ENCODE measurements at places on chromosomes 16 and 17. TPM values are rescaled to one million over a fixed set of nuclear protein-coding genes. Genes with fewer than 3 reads are reported as not detected.
A peak's percentile ranks its signal among the peaks of the same experiment; 100 is the strongest.

Gene CORO1A
- 0.92 TPM for total RNA-seq

Gene AOC2
- total RNA-seq = 5.6 TPM

Gene CCDC154
- 0.32 TPM for total RNA-seq

Gene OTOP3
- total RNA-seq = not detected

Gene STH
- not detected for total RNA-seq

Gene AATK
- 13.8 TPM for total RNA-seq

Gene NUBP2
- total RNA-seq = 166 TPM

Gene SMPD3
- 0.27 TPM for total RNA-seq

Gene SMIM36
- total RNA-seq = not detected

Gene RAMP2
- total RNA-seq = 16.2 TPM

Gene RCVRN
- total RNA-seq = not detected

Gene MILR1
- not detected for total RNA-seq

Gene NMT1
- 113 TPM for total RNA-seq

DNA sequence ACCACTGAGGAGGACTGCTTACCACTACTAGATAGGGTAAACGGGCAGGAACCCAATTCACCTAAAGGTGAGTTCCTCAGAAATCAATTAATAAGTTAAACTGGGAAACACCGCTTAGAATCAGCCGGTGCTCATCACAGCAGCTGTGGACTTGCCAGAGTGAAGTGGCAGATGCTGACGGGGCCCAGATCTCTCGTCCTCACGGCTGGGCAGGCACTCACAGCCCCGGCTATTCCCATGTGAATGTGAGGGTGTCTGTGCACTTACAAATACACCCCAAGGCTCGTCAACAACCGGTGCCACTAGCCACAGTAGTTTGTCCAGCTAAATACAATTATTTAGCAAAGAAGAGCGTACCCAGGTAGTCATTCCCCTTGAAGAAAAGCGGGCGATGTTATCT is 29.7 kb downstream of the MBTPS1 start:
- DNase-seq = no peak

- peak; percentile 54 for DNase-seq
Observed at GRCh38 chr17:1147664-1148063, 32.1 kb downstream of the ABR start.

- no peak for DNase-seq
Observed at GRCh38 chr16:85746460-85747215, 4.3 kb downstream of the C16orf74 start.

GRCh38 chr16:57092786-57093411 is 516 bp downstream of the CPNE2 start:
- DNase-seq = peak; percentile 35

- no peak for DNase-seq
Observed at GRCh38 chr17:69864462-69864861, 210.6 kb upstream of the KCNJ16 start.

DNA sequence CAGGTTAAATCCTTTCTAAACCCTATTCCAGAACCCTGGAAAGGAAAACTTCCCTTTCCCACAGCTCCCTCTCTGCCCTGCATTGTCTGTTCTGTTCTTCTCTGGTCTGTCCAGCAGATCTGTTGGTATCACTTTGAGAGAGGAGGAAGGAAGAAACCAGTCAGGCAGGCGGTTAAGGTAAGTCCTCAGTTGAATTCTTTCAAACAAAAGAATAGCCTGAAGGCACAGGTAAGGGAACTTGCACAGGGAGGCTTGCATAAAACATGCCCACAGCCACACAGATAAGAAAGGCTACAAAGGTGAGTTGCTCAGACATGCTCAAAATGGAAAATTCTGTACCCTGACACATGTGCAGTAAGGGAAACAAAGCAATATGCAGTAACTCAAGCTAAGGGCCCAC is 595.7 kb upstream of the CDH5 start:
- no peak for DNase-seq

- DNase-seq = no peak
Observed at GRCh38 chr17:10777890-10778289, 26.0 kb downstream of the TMEM238L start.

GRCh38 chr16:88818575-88818874 is 6.8 kb upstream of the APRT start:
- no peak for DNase-seq

GRCh38 chr16:50252082-50252611 is 14.2 kb upstream of the ADCY7 start:
- DNase-seq = no peak

- DNase-seq = no peak
Observed at GRCh38 chr17:44558334-44558709, 1.0 kb downstream of the FZD2 start.

DNA sequence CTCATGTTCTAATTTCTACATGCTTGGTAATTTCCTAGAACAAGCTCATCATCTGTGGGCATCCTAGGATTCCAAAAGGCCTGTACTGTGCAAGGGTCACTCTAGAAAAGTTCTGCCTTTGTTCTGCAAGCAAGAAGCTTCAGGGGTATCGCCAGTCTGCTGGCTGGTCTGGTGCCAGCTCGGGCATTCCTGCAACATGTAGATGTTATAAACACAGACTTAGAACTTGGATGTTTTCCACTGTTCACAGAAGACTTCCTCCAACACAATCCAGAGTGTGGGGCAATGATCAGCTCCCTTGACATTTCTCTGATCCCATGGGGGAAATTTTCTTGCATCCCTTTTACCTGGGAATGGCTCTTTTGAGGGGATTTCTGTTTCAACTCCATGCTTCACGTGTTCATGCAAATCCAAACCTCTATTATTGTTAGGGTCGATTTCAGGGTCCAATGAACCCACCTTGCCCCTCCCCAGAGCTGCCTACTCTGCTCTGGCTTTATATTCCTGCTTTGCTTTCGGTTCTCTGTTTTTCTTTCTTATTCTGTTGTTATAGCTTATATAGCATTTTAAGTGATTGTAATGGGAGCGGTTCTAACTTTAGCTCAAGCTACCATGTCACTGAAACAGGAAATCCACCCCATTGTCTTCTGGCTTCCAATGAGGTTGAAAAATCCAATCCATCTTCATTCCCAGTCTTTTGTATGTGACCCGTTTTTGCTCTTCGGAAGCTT is 25.3 kb downstream of the UBE2O start:
- DNase-seq = peak; percentile 62

DNA sequence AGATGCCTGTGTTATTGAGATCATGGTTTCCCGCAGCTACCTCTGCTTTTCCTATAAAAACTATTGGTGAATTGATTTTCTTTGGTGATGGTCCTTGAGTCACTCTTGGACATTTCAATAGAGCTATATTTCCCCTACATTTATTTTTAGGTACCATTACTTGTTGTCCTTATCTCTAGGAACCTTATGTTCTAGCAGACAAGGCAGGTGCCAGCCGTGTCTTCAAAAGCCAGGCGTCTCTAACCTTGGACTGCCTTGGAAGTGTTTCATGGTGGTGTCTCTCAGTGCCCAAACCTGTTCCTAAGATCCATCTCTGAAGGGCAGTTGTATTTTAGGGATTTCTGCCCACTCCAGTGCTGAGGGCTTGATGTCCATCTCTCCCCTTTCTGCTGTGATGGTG is 77.4 kb upstream of the CLEC18A start:
- no peak for DNase-seq

- DNase-seq = peak; percentile 26
Observed at GRCh38 chr17:68089881-68090280, 54.3 kb downstream of the KPNA2 start.

DNA sequence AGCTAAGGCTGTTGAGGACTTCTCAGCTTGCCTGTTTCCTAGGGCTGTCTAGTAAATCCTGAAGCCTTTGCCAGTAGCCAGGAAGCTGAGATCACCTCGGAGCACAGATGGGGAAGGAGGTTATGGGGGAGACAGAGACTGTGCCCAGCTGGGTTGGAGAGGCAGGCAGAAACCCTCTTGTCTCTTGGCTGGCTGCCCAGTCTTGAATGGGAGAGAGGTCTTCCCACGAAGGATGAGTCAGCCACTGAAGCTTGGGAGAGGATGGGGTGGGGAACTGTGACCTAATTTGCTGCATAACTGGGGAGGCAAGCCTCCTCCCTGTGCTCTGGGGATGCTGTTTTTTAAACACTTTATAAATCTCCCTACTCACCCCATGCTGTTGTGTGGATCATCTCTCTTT is 69.8 kb downstream of the SHISA9 start:
- DNase-seq = no peak

GRCh38 chr16:9362050-9362449 is 270.6 kb downstream of the HAPSTR1 start:
- DNase-seq = no peak

- no peak for DNase-seq
Observed at GRCh38 chr16:8673611-8674412, 605 bp upstream of the ABAT start.

DNA sequence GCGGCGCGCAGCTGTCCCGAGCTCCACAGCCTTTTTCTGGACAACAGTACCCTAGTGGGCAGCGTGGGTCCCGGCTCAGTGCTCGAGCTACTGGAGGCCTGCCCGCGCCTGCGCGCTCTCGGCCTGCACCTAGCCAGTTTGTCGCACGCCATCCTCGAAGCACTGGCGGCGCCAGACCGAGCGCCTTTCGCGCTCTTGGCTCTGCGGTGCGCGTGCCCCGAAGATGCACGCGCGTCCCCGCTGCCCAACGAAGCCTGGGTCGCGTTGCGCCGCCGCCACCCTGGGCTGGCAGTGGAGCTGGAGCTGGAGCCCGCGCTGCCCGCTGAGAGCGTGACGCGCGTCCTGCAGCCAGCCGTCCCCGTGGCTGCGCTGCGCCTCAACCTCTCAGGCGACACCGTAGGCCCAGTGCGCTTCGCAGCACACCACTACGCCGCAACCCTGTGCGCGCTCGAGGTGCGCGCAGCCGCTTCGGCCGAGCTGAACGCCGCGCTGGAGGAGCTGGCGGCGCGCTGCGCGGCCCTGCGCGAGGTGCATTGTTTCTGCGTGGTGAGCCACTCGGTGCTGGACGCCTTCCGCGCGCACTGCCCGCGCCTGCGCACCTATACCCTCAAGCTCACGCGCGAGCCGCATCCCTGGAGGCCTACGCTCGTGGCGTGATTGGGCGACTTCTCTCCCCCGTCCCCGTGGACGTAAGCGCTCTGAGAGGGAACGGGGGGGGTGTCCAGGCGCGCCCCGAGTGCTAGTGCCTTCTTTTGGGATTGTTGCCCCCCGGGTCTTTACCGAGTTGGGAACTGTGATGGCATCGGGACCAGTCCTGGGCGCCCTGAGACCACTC is 1.2 kb upstream of the HSF4 start:
- DNase-seq = peak; percentile 58

GRCh38 chr16:19406891-19407491 is 10.7 kb upstream of the TMC5 start:
- DNase-seq = no peak

DNA sequence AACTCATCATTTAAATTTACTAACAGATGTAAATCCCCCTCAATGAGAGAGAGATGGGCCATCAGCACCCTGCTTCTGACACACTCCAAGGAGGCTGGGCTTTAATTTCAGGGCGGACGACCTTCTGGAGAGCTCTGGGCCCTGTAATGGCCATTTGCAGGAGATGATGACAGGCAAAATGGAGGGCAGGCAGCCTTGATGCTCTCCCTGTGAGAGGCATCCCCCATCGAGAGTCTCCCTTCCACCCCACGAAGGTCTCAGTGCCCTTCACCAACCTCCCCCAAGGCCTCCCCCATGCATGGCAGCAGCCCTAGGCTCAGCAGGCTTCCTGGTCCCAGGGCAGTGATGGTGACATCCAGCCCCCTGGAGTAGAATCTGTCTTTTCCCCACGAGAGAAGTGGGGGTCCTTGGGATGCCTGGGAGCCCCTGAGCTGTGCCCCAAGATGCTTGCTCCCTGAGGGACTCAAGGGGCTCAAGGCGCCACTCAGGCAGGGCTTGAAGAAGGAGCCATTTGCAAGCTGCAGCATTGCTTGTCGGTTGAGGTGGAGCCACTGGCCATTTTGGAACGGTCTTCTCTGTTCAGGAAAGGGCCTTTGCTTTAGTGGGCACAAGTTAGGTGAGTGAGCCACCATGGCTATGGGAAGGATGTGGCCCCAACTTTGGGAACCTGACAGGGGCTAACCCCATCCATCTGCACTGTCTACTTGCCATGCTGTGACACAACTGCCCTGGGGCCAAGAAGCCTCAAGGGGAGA is 82.6 kb downstream of the C16orf78 start:
- DNase-seq = no peak

DNA sequence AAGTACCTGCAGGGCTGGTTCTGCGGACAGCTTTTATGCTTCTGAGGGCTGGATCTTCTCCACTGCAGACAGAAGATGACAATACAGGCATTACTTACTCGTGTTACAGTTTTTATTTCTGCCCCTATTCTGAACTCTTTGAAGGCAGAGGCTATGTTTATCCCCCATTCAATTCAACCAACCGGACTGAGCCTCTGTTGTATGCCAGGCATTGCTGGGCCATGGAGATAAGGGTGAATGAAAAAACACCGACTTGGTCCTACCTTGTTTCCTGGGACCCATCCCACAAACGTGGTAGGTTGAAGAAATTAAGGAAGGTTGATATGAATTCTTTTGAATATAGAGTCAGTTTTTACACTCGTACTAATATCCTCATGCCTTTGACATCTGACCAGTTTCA is 10.0 kb upstream of the HP start:
- DNase-seq = no peak

GRCh38 chr16:89003831-89004208 is 26.8 kb upstream of the CBFA2T3 start:
- no peak for DNase-seq

DNA sequence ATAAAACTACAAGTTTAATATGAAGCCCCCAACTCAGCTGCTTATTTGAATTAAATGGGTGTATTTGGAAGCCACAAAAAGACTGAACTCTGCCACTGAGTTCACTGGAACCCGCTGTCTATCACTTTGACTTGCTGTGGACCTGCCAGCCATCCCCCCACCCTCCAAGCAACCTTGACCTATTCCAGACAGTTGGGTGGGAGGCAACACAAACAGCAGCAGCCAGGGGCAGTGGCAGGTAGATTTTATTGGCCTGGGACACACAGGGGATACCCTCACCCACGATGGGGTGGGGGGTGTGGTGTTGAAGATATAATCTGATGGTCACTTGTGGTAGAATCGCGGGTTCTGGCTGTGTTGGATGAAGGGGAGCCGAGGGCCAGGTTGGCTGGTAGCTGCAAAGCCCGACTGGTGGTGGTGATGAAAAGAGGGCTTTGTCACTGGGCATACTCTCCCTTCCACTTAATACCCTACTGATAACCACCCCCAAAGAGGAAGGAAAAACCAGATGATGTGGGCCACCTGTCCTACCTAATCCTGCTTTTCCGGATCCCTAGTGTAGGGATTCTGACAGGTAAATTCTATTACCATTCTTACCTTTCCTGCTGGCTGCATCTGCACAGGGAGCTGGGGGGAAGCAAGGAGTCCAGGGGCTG is 2.6 kb downstream of the GPS2 start:
- no peak for DNase-seq

DNA sequence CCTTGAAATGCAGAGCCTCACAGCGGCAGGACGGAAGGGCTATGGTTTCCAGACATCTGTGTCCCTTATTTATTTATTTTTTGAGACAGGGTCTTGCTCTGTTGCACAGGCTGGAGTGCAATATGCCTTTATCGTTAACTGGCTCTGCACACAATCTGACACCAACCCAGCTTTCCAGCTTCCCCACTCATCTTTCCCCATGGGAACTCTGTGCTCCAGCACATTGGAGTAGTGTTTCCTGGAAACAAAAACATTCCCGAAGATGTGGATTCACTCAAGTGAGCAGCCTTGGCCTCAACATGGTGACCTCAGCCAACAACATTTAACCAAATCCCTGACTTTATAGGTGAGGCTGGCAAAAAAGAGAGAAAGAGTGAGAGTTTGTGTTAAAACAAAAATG is 307.1 kb downstream of the TMEM114 start:
- DNase-seq = no peak

Data from cardiac muscle cell (in vitro differentiated cells and primary cell).